T follicular helper cell (primary cell): ENCODE measurements at places on chromosomes 12 and 14.

GRCh38 chr14:72638021-72638420 lies 255.9 kb downstream of the DPF3 start:
- no peak for DNase-seq

GRCh38 chr12:124510301-124510970 lies 57.0 kb downstream of the NCOR2 start:
- DNase-seq: no peak

- DNase-seq: no peak
These were observed 54.1 kb upstream of the DDX11 start for GRCh38 chr12:31019561-31019960.

GRCh38 chr12:104740668-104741067 lies 217.4 kb downstream of the SLC41A2 start:
- DNase-seq: no peak

- DNase-seq: no peak
These were observed 599 bp upstream of the TRHDE start for GRCh38 chr12:72271451-72272090.

DNA sequence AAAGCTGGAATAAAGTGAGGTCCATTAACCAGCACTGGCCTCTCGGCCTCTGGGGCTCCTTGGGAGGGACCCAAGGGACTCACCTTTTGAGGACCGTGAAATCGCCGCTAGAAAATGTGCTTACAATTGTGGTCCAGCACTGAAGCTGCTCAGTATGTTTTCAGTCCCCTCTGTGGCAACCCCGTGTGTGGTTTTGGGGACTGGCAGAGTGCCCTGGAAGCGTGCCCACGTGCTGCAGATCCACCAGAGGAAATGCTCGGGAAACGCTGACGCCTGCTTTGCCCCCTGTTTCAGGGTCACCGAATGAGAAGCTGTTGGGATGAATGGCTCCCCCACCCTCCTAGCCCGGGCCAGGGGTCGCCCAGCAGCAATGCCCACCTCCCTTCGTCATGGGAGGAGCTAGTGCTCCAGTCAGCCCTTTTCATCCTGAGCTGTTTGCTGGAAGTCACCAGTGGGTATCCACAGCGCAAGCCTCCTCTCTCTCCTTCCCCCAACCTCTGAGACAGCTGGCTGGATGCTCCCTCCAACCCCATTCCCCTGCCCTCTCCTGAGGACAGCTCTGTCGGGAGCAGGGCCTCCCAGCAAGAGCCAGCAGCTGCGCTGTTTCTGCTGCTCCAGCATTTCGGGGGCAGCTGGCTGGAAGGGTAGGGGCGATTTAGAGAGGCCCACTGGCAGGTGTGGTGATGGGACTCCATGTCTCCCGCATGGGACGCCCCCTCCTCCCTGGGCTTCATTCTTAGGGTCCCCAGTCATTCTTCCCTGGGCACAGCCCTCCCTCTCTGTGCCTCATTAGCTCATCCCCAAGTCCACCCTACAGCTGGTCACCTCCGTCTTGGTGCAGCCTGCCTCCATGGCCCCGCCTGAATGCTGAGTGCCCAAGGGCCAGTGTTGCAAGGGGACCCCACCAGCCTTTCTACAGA lies 33.2 kb upstream of the PPP1R13B start:
- DNase-seq: no peak

DNA sequence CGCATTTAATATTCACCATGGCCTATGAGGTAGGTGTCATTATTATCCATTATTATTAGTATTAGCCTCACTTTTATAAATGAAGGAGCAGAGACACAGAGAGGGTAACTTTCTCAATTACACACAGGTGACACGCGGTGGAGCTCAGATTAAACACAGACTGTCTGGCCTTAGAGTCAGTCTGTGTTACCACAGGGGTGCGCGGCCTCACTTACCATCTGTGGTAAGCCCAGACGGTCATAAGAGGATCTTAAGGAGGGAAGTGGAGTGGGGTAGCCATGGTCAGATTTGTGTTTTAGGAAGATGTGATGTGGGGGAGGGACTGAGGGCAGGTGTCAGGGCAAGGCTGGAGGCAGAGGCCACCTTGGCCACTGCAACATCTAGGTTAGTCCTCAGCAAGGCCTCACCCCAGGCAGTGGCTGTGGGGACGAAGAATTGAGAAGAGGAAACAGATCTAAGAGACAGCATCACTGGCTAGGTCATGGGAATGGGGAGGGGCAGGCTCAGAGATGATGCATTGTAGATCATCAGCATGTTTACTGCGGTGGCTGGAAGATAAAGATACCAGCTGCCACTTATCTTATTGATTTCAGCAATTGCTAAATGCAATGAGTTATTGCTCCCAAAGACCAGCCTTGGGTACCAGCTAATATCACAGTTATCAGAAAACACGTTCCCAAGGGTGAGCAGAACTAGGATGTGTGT lies 67.1 kb downstream of the SERPINA3 start:
- no peak for DNase-seq

GRCh38 chr12:127257366-127257935 lies 1009.5 kb upstream of the TMEM132C start:
- no peak for DNase-seq

GRCh38 chr12:77237896-77238295 lies 172.5 kb upstream of the E2F7 start:
- no peak for DNase-seq

- no peak for DNase-seq
These were observed 10.0 kb upstream of the NRDE2 start for GRCh38 chr14:90341784-90342183.

- no peak for DNase-seq
These were observed 272.4 kb upstream of the FOXG1 start for GRCh38 chr14:28494196-28494595.

DNA sequence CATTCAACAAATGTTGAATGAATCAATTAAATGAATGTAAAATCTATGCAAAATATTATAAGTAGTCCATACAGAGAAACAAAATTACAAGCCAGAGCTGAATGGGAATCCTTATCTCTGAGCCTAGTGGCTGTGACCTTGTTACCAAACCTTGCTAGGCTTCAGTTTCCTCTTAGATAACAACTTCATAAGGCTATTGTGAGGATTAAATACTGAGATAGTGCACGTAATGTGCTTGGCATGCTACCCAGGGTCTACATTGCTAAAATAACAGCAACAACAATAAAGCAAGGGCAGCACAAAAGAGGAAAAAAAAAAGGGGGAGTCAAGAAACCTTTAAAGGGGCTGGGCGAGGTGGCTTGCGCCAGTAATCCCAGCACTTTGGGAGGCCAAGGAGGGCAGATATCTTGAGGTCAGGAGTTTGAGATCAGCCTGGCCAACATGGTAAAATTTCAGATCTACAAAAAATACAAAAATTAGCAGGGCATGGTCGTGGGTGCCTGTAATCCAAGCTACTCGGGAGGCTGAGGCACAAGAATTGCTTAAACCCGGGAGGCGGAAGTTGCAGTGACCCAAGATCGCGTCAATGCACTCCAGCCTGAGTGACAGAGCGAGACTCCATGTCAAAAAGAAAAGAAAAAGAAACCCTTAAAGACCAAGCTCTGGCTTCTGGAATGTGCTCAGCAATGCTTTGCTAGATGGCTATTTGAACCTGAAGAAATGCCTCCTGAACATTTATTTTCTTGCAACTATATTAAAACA lies 14.1 kb downstream of the STAB2 start:
- DNase-seq: no peak

DNA sequence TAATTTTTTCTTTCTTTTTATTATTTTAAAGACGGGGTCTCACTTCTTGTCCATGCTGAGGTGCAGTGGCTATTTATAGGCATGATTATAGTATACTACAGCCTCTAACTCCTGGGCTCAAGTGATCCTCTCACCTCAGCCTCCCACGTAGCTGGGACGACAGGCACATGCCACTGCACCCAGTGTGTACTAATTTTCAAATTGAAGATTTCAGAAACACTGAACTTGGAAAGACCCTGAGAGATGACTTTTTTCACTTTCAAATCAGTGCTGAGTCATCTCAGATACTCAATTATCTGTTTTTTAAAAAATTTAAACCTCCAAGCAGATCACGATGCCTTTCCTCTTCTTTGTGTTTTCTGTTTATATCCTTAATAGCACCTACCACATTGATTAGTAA lies 53.7 kb upstream of the COCH start:
- no peak for DNase-seq

- DNase-seq: no peak
These were observed 10.4 kb downstream of the AKAP5 start for GRCh38 chr14:64475585-64476273.

GRCh38 chr14:102655137-102655536 lies 62.7 kb downstream of the RCOR1 start:
- no peak for DNase-seq

- DNase-seq: no peak
These were observed 14.4 kb upstream of the SERPINA3 start for GRCh38 chr14:94597788-94598187.

DNA sequence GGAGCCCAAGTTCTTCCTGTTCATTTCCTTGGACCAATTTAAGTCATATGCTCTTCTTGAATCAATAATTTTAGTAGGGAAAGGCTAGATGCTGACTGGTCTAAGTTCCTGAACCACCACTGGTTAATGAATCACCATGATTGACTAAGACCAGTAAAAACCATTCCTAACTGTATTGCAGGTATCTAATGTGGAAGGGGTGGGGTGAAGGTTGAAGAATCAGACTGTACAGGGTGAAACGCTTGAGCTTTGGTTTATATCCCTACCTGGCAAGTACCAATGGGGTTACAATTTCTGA lies 100.1 kb downstream of the DYRK2 start:
- no peak for DNase-seq

- peak; percentile 64 for DNase-seq
These were observed 237.6 kb downstream of the SLC41A2 start for GRCh38 chr12:104720339-104721038.

- DNase-seq: no peak
These were observed 139.8 kb upstream of the FOXG1 start for GRCh38 chr14:28626780-28627179.

DNA sequence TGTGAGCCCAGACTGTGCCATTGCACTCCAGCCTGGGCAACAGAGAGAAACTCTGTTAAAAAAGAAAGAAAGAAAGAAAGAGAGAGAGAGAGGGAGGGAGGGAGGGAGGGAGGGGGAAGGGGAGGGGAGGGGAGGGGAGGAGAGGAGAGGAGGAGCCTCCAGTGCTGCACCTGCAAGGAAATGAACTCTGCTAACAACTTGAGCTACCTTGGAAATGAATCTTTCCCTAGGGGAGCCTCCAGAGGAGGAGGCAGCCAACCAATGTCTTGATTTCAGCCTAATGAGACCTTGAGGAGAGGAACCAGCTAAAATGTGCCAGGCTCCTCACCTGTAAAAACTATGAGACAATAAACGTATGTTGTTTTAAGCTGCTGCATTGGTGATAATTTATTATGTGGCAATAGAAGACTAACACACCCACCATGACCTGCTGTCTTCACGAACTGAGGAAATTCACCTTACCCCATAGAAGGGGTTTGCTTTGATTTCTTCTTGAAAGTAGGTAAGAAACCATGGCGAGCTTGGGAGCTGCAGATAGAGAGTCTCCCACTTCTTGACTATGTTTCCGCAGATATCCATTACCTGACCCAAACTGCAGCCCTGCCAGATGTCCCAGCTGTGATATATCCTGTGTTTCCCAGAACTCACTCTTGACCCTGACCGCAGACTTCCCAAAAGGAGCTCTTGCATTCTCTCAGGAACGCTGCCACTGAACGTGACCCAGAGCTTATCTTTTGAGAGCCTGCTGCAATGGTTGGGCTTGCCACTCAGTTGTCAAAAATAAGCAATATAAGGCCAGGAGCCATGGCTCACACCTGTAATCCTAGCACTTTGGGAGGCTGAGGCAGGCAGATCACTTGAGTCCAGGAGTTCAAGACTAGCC lies 31.5 kb upstream of the TMPO start:
- no peak for DNase-seq

GRCh38 chr14:78445275-78445674 lies 275.1 kb downstream of the NRXN3 start:
- DNase-seq: no peak

- no peak for DNase-seq
These were observed 4.3 kb downstream of the AMN1 start for GRCh38 chr12:31724557-31724956.

GRCh38 chr12:57477710-57478681 lies 1.7 kb downstream of the ARHGAP9 start:
- peak; percentile 58 for DNase-seq

DNA sequence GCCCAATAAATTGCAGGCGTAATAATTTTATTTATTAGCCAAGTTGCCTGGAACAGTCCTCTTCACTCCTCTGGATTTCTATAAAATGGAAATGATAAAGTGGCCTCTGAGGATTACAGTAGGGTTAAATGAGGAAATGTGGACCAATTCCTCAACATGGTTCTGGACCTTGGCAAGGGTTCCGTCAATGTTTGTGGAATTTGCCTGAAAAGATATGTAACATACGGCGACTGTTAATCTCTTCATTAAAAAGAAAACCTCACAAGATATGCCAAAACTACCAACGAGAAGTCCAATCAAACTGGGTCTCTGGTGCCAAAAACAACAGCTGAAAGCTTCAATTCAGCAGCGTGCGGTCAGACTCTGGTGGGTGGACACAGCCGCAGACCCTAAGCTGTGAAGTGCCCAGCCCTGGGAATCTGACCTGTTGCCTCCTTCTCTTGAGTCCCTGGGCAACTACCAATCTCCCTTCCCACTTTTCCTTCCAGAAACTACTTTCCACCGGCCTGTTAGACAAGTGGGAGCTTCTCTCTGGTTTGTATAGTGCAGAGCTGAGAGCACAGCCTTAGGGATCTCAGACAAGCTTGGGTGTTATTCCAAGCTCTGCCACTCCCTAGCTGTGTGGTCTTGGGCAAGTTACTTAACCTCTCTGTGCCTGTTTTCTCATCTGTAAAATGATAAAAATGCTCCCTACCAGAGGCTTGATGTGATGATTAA lies 190.5 kb upstream of the GSC start:
- no peak for DNase-seq

GRCh38 chr12:27982385-27982784 lies 9.9 kb upstream of the PTHLH start:
- DNase-seq: no peak

DNA sequence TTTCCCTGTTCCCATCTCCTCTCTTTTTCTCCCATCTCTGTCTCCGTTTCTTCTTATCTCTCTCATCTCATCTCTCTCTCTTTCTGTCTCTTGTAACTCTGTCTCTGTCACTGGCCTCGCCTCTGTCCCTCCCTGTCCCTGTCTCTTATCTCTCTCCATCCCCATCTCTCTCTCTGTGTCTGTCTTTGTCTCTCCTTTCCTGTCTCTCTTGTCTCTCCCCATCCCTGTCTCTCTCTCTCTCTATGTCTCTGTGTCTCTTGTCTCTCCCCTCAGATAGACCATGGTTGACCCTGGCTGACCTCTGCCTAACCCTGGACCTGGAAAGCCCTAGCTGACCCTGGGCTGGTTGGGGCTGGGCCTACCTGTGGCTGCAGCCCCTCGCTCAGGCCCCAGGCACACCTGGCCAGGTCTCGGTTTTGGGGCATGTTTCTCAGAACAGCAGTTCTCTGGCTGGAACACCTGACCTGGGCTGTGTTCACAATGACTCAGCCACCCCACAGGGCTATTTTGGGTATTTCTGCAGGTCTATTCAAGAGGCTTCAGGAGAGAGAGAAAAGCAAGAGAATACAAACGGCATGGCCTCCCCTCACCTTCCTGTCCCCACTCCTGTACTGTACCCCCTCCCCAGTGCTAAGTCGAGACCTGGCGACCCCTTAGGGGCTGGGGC lies 174.4 kb downstream of the TMEM121 start:
- DNase-seq: no peak

- peak; percentile 35 for DNase-seq
These were observed 17.4 kb upstream of the FLVCR2 start for GRCh38 chr14:75561013-75561432.
